ENCODE measurements at places on chromosomes 12 and 14.

GRCh38 chr14:77051116-77051515 is 22.6 kb upstream of the IRF2BPL start:
- no peak for ATAC-seq

DNA sequence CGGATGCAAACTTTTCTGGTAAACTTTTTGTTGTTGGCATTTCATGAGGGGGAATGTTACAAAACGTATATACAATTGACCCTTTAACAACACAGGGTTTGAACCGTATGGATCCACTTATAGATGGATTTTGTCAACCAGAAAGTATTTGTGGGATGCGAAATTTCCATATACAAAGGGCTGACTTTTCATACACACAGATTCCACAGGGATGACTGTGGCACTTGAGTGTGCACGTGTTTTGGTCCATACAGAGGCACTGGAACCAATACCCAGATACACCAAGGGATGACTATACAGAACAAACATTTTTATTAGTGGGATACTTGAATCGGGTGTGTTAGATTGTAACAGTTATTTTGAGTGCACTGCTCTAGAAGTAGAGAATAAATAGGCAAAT is 29.8 kb upstream of the CCT2 start:
- ATAC-seq = peak; percentile 91

GRCh38 chr12:43407816-43408645 is 144.0 kb downstream of the ADAMTS20 start:
- ATAC-seq = no peak

GRCh38 chr12:11830307-11830801 is 180.9 kb downstream of the ETV6 start:
- no peak for ATAC-seq

- no peak for ATAC-seq
Observed at GRCh38 chr12:58069268-58069963, 128.0 kb downstream of the ATP23 start.

GRCh38 chr12:11650286-11651281 is 1.1 kb downstream of the ETV6 start:
- ATAC-seq = peak; percentile 59

- peak; percentile 74 for ATAC-seq
Observed at GRCh38 chr14:33592297-33592696, 358.6 kb downstream of the EGLN3 start.

GRCh38 chr12:6540181-6540877 is 6.0 kb downstream of the GAPDH start:
- peak; percentile 6 for ATAC-seq

- ATAC-seq = peak; percentile 26
Observed at GRCh38 chr12:76236640-76237039, 111.6 kb downstream of the BBS10 start.

DNA sequence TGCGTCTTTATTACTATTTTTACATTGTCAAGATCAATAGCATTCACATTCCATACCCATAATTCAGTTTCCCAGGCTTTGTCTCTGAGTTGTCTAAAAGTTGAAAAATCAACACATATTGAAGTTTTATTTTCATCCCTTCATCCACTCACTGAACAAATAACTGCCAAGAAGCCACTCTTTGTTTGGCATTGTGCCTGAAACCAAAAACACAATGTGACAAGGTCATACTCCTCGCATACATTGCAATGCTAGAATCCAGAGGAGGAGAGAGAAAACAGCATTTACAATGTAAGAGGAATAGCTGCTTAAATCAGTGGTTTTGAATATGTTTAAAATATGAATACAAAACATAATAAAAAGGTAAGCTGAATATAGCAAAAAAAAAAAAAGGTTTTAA is 71.8 kb downstream of the CCDC60 start:
- no peak for ATAC-seq

DNA sequence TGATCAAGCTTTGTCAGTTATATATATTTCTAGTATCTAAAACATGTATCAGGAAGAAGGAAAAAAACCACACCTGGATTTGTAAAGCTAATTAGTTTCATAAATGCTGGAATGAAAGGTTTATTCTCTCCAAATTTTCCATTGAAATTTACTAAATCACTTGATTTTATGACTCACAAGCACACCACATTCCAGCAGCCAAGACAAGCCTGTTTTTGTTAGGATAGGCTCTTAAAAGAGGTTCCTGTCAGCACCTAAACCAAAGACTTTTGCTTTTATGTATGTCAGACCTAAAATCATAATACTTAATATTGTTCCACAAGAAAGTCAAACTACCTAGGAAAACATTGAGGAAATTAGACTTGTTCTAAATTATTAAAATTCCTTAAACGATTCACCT is 85.3 kb upstream of the PAWR start:
- ATAC-seq = no peak

Measured in SK-N-SH treated with all-trans-retinoic acid at 6 μM for 48 hours (cell line).